A549 treated with Mapracorat at 1 μM for 4 hours (cell line): ENCODE measurements at places on chromosomes 3 and 15. TPM values are rescaled to one million over a fixed set of nuclear protein-coding genes. Genes with fewer than 3 reads are reported as not detected.

RTP1 gene
- not detected in 5 replicates for total RNA-seq

ZBTB47 gene
- 5.0 to 7.1 TPM (median 6.4 TPM) in 5 replicates for total RNA-seq

EFCAB12 gene
- 0.59 to 0.95 TPM (median 0.85 TPM) in 5 replicates for total RNA-seq

RARB gene
- total RNA-seq: 5.5 to 10.9 TPM (median 8.3 TPM) in 5 replicates

RAMAC gene
- 41.5 to 63.9 TPM (median 42.8 TPM) in 5 replicates for total RNA-seq

RASL12 gene
- total RNA-seq: 0.10 to 0.16 TPM (median 0.12 TPM) in 5 replicates

SERPINI2 gene
- total RNA-seq: not detected in 5 replicates

TTLL13 gene
- 0.07 to 0.59 TPM (median 0.10 TPM) in 4 of 5 replicates, not detected in the other for total RNA-seq

CD200R1 gene
- not detected in 5 replicates for total RNA-seq

MBNL1 gene
- 46.3 to 83.4 TPM (median 64.9 TPM) in 5 replicates for total RNA-seq

FHIT gene
- total RNA-seq: 0.30 to 1.6 TPM (median 0.72 TPM) in 5 replicates

UTS2B gene
- total RNA-seq: not detected in 5 replicates

ROPN1 gene
- total RNA-seq: not detected in 5 replicates

PROS1 gene
- total RNA-seq: 9.8 to 13.3 TPM (median 11.4 TPM) in 5 replicates
